Bronchial epithelial cell (primary cell): ENCODE measurements at places on chromosomes 7 and 10. TPM values are rescaled to one million over a fixed set of nuclear protein-coding genes. Genes with fewer than 3 reads are reported as not detected.

GRCh38 chr7:155342313-155342712, 44.6 kb downstream of the INSIG1 start:
- no peak for DNase-seq

GRCh38 chr7:71517940-71518699, 386.2 kb downstream of the GALNT17 start:
- no peak for DNase-seq

DNA sequence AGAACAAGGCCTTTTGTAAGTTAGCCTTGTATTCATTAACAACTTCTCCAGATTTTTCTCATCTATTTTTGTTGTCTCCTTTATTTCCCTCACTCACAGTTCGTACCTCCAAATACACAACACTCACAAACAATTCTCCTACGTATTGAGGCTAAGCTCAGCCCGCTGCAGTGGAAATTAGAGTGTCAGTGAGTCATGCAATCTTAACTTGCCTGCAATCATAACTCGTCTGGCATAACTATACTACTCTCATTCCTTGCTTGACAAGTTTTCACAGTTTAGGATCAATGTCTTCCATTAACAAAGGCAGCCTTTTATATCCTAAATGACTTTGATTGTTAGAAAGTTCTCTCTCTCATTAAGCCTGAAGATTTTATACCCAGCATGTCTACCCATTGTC, 23.8 kb downstream of the TMEM196 start:
- peak; percentile 59 for DNase-seq

GRCh38 chr10:66782776-66783175, 143.1 kb upstream of the LRRTM3 start:
- DNase-seq = peak; percentile 2

DNA sequence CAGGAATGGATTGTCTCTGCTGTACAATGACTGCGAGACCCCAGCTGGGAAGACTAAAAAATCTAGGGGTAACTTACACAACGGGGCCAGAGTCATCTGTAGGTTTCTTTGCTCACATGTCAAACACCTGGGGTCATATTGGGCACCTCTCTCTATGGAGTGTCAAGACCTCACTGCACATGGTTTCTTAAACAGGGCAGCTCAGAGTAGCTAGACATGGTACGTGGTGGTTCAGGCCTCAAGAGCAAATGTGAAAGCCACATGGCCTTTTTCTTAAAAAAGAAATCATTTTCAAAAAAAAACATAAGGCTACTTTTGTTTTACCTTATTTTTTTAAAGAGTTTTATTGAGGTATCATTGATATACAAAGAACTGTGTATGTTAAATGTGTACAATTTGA, 162.2 kb upstream of the ITGB1 start:
- DNase-seq = no peak

- no peak for DNase-seq
Measured at GRCh38 chr10:77068969-77069368, 568.6 kb downstream of the KCNMA1 start.

Gene PRSS37
- total RNA-seq = not detected in 2 replicates

DNA sequence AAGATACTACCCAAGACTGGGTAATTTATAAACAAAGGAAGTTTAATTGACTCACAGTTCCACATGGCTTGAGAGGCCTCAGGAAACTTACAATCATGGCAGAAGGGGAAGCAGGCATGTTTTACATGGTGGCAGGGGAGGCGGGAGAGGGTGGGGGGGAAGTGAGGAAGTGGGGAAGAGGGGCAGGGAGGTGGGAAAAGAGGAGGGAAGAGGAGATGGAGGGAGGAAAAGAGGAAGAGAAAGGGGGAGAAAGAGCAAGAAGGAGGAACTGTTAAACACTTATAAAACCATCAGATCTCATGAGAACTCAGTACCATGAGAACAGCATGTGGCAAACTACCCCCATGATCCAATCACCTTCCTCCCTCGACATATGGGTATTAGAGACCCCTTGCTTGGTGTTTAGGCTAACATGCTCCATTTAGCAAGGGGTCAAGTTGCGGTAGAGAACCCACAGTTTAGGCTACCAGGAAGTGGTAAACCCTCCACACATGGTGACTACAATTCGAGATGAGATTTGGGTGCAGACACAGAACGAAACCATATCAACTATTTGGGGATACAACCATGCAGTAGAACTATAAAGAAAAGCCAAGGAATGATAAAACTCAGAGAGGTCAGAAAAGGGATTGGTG, 3.5 kb upstream of the LMBR1 start:
- DNase-seq = no peak

- DNase-seq = no peak
Measured at GRCh38 chr7:18489624-18490023, 5.9 kb upstream of the HDAC9 start.

- no peak for DNase-seq
Measured at GRCh38 chr10:119872610-119872859, at the start of gene MCMBP. MCMBP (minus strand) TSS chr10:119872843; CDS start chr10:119872584, 259 bp downstream.

Gene NRCAM
- 0.26 and 0.51 TPM in 2 replicates for total RNA-seq

Gene OR2A14
- not detected in 2 replicates for total RNA-seq

Gene EPHA1
- 19.0 and 51.5 TPM in 2 replicates for total RNA-seq

- DNase-seq = no peak
Measured at GRCh38 chr10:9452056-9452455, 1397.6 kb downstream of the GATA3 start.

Gene ARL5B
- 16.1 and 18.1 TPM in 2 replicates for total RNA-seq

Gene CYP3A7
- not detected in 2 replicates for total RNA-seq

DNA sequence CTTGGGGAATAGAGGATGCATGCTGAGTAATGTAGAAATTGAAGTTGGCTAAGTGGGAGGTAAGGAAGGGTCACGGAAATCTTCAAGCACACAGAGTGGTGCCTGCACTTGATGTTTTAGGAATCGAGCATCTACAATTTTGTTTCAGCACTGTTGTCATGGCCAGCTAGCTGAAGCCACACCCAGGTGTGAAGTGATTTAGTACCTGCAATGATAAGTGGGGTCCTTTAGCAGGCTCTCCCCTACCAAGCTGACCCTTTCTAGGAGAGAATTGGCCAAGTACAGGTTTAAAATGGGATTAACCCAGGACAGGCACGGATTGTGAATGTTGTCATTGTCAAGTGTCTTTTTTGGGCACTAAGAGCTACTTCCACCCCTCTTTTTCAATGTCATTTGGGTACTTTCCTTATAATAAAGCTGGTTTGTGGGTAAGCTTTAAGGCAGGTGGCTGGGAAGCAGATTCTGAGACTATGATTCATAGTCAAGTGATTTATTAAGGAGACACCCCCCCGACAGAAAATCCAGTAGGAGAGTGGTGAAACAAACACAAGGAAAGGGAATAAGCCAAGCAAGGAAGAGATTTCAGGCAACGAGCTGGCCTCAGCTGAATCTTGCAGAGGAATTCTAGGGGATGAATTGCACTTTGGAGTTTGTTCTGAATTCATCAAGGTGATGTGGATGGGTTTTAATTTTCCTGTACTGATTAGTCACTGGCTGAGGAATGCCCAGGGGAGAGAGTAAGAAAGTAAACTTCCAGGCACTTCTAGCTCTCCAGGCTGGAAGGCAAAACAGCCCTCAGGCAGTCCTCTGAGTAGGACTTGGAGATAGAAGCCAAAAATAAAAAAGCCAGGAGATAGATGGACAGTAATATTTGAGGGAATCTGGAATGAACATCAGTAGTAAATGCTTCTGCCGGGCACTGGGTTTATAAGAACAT, 1128.4 kb downstream of the SORCS3 start:
- peak; percentile 42 for DNase-seq

GRCh38 chr7:74141705-74142104, 32.5 kb upstream of the EIF4H start:
- peak; percentile 61 for DNase-seq

GRCh38 chr10:22641743-22642142, 72.6 kb downstream of the PIP4K2A start:
- no peak for DNase-seq

GRCh38 chr7:49635800-49636199, 137.6 kb upstream of the VWC2 start:
- DNase-seq = peak; percentile 1

GRCh38 chr7:29857654-29858053, 51.3 kb downstream of the WIPF3 start:
- DNase-seq = no peak

DNA sequence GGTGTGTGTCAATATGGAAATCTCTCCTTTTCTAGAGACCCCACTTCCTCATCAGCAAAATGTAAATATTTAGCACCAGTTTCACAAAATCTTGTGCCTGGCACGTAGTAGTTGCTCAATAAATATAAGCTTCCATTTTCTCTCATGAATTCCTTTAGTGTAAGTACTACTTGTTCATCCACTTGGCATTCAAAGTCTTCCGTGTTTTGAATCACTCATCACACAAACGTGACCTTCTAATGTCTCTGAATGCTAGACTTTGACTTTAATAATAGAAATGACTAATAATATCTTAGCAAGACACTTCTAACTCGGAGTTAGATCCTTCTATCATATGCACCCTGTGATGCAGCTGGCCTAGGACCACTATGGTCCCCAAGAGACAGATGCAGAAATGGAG, 168.7 kb upstream of the ZNF32 start:
- DNase-seq = no peak

DNA sequence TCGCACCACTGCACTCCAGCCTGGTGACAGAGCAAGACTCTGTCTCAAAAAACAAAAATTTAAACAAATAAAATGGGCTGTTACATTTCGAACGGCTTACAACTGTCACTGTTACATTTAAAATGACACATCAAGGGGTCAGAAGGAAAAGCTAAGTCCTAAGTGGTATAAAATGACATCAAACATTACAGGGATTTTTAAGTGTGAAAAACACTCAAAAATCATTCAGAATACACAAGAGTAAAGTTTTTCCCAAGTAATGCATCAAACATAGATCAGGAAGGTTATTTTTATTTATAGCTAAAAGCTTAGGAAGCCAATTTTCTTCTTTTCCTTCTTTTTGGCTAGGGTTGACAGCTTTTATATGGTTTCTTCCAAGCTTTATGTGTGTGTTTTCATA, 39.0 kb downstream of the CCDC3 start:
- DNase-seq = no peak

DNA sequence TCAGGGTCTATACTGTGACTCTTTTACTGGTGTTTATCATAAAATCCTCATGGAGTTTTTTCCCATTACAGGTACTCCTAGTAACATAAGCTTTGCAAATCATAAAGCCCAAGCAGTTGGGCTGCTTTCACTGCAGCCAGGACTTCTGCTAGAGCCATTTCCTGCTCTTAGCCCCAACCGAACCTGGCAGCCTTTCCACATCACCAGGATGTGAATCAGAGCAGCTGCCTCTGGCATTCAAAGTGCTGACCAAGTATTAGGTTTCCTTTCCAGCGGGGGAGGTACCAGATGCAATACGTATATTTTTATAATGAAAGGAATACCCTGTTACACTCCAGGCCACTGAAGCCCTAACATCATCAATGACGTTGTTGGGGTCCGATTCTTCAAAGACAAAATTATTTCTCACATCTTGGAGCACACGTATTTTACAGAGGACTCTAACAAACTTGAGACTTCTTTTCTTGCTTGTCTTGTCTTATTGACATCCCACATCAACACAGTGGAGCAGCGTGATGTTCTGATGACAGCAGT, 3.6 kb upstream of the HTR5A start:
- DNase-seq = peak; percentile 65

GRCh38 chr10:133010095-133010842, 67.9 kb upstream of the CFAP46 start:
- no peak for DNase-seq

DNA sequence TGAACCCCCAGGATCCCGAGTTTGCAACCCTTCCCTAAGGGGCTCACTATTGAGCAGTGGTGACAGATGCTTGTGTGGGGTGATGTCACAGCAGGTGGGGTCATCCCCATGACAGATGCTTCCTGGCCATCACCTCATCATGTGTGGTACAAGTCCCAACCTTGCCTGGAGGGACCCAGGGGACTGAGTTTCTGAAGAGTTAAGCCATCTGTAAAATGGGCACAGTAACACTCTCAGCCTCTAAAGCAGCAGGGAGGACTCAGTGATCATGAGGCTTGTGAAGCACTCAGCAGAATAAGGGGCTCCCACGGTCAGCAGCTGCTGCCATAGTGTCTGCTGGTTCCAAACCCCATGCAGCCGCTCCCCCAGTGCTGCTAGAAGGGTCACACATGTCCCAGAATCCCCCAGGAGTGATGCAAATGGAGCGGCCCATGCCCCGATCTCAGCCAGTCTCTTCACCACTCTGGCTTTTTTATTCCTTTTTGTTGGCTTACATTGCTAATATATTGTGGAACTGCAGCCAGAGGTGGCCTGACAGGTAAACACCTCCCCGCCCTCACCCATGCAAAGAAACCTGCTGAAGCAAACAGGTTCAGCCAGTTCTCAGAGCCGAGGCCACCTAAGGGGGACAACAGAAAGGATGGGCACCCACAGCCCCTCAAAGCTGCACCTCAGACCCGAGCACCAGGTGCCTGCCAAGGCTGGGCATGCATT, 102.1 kb upstream of the PDGFA start:
- no peak for DNase-seq

GRCh38 chr7:17041324-17041723, 159.5 kb upstream of the AGR3 start:
- DNase-seq = peak; percentile 95

- DNase-seq = no peak
Measured at GRCh38 chr10:37390926-37391325, 265.5 kb downstream of the ANKRD30A start.
